ENCODE measurements at places on chromosomes 3 and 15. TPM values are rescaled to one million over a fixed set of nuclear protein-coding genes. Genes with fewer than 3 reads are reported as not detected.

DNA sequence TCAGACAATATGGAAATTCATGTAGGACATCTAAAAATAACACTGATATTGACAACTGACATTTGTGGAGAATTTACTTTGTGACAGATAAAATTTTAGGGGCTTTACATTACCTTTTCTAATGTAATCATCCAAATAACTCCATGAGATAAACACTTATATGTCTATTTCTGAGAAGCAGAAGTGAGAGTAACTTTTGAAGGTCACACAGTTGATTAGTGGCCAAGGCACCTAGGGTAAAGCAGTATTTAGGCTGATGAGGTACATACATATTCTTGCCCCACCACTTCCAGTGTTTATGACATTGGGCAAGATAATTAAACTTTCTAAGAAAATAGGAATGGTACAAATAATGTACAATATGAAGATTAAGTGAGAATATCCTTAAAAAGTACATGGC is 248.4 kb downstream of the CPNE4 start:
- DNase-seq: no peak

DNA sequence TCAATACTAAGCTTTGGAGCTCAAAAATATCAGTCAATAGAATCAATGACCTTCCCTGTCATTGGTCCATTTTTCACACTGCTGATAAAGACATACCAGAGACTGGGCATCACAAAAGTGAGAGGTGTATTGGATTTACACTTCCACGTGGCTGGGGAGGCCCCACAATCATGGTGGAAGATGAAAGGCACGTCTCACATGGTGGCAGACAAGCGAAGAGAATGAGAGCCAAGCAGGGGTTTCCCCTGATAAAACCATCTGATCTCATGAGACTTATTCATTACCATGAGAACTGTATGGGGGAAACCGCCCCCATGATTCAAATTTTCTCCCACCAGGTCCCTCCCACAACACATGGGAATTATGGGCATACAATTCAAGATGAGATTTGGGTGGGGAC is 81.9 kb downstream of the ANXA2 start:
- no peak for DNase-seq

GRCh38 chr15:39287322-39288195 is 293.3 kb upstream of the THBS1 start:
- DNase-seq: no peak

GRCh38 chr15:43281926-43282602 is 15.3 kb upstream of the TGM5 start:
- DNase-seq: no peak

GRCh38 chr3:48565186-48565585 is 1.6 kb upstream of the UCN2 start:
- no peak for DNase-seq

DNA sequence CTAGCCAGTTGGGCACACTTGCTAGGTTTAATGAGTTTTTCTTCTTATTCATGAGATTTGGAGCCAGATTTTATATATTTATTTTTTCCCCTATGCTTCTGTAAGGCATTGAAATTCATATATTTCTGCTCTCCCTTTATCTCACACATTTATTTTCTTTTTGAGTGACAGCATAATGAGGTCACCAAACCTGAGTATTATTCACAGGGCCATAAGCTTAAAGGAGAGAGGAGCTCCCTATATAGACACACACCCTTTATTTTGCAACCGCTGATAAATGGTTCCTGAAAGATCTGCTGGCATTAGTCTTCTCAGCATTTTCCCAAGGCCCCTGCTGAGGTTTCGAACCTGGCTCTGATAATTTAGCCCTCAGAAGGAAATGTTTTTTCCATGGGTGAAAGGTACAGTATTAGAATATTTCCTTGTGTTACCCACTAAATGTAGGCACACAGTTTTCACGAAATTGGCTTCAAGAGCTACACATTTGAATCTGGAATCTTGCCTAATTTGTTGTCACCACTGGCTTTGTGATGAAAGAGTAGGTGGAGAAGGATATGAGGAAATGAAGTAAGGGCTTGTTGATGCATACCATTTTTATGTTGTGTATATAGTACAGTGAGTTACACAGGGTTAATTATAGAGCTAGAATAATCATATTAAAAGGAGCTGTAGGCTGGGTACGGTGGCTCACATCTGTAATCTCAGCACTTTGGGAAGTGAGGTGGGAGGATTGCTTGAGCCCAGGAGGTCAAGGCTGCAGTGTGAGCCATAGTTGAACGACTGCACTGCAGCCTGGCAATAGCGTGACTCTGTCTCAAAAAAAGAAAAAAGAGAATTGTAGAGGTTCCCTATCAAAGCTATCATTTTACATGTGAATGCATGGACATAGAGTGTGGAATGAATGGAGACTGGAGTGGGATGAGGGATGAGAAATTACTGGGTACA is 6.5 kb downstream of the KLHL18 start:
- DNase-seq: no peak

DNA sequence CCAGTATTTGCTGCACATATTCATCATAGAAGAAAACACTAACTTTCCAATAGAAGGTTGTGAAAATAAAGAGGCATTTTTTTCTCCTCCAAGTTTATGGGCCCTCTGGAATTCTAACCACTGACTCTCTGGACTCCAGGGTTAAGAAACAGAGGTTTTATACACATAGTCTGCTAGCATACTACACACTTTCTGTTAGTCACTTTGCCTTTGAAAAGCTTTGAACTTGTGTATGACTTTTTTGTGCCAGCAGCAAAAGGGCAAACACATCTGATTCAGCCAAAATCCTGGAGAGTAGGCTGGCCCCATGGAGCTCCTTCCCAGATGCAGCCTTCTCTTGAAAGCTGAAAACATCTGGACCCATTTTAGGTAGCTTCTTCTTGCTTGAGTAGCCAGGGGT is 6.2 kb downstream of the ZIC4 start:
- no peak for DNase-seq

DNA sequence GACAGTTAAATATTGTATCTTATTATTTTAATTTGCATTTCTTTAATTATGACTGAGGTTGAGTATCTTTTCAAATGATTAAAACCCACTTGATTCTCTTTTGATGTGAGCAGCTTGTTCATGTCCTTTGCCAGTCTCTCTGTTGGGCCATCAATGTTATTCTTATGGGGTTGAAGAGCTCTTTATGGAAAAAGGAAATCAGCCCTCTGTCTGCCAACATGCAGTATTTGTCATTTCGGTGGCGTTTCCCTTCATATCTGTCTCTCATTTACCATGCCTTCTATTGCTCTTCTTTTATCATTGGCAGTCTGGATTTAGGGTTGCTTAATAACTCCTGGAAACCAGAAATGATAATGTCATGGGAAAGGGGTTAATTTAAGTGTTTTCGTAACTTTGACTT is 340.7 kb upstream of the DNAJC19 start:
- no peak for DNase-seq

Gene RUBCN
- 38.9 TPM for total RNA-seq

Gene CTXN2
- not detected for total RNA-seq

Gene EPHB1
- total RNA-seq: 0.49 TPM

Gene ERICH6
- not detected for total RNA-seq

Data from CD4-positive, alpha-beta T cell (primary cell).